CD4-positive, alpha-beta T cell treated with Interleukin-6 at 100 ng/mL for 8 hours (primary cell): ENCODE measurements at places on chromosomes 5 and 9.

DNA sequence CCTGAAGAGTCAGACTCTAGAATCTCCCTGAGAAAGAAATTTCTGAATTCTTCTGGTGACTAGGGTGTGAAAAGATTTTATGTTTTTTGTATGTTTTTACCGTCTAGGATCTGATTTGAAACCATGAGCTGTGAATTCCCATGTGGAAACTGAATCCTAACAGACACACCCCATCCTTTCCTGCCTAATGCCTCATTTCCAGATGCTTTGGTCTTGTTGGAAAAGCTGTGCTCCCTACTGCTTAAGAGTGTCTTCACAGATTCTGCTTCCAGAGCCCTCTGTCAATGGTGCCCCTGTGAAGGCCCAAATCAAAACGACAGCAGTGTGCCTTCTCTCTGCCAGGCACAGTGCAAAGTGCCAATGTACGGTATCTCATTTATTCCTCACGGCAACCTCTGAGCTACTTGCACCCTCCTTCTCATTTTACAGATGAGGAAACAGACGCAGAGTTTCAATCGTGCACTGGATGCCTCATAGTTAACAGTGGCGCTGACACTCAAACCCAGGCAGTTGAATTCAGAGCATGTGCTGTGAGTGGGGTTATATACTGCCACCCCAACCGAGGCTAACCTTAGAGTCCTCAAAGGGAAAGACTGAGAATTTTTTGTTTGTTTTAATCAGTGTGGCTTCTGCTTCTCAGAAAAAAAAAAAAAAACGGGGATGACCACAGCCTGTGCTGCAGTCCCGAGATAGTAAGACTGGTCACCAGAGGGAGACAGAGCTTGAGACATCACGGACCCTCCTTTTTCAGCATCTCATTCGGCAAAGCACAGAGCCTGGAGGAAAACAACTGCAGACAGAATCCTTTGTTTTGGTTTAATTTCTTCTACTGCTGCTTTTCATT is 188.4 kb downstream of the SNCAIP start:
- DNase-seq: no peak

- DNase-seq: no peak
Observed at GRCh38 chr9:3180696-3181048, 336.8 kb upstream of the PUM3 start.

GRCh38 chr9:76444322-76444929 is 14.6 kb upstream of the GCNT1 start:
- no peak for DNase-seq

DNA sequence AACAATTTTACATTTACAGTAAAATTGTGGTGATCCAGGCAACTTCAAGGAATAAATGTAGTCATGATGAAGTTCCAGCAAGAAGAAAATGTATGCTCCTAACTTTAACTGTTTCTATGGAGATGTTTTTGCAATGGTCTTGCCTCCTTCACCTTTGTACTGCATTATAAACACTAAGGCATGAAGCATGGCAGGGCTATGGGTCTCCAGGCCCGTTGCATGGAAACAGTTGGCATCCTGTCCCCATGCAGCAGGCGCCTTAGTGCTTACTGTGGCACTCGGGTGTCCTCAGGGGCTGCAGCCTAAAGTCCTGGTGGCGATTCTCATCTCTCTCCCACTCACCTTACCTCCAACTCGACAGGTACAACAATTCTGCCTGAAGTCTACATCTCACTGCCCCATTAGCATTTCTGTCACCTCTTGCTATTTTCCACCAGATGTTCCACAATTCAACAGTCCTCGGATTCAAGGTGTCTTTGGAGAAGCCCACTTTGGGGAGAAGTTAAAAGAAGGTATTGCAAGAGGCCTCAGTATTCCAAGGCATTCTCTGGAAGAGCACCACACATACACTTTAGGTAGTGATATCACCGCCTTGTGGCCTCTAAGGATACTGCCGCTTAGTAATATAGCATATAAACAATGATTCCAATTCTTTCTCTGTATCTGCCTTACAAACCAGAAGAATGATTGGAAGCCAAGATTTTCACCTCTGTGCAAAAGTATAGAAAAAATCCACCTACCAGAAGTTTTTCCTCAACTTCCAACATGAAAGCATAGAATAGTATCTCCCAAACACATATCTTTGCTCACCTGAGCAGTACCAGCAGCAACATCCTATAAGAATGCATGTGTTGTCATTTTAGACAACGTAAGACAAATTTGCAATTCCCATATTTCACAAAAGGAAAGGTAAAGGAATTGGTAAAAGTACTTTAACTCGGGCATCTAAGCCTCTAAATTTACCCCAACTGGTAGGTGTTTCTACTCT is 5.1 kb downstream of the LIFR start:
- DNase-seq: no peak

DNA sequence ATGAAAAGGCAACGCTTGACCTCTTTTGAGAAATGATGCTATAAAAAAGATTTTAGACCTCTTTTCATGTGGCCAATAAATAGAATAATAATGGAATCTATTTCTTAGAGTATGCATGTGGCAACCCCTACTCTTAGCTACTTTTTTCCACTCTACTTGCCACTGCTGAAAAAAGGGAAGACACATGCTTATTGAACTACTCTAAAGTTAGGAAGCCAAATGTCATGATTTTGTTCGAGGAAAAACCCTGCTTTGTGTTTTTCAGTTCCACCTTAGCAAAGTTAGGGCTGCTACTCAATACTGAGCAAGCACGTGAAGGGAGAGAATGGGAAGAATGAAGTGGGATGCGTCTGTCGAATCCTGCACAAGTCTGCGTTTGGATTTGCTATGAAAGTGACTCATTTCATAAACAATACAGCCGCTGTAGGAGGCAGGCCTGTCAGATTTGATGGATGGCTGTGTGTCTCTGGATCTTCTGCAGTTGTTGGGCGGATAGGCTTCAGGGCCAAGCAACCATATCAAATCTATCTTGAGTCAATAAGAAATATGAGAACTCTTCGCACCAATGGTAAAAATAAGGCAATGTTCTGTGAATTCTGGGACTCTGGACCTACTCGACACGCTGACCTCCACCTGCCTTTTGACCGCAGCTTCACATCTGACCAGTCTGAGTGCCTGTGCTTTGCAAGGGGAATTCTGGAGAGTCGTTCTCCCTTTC is 333.6 kb downstream of the PIK3R1 start:
- no peak for DNase-seq

DNA sequence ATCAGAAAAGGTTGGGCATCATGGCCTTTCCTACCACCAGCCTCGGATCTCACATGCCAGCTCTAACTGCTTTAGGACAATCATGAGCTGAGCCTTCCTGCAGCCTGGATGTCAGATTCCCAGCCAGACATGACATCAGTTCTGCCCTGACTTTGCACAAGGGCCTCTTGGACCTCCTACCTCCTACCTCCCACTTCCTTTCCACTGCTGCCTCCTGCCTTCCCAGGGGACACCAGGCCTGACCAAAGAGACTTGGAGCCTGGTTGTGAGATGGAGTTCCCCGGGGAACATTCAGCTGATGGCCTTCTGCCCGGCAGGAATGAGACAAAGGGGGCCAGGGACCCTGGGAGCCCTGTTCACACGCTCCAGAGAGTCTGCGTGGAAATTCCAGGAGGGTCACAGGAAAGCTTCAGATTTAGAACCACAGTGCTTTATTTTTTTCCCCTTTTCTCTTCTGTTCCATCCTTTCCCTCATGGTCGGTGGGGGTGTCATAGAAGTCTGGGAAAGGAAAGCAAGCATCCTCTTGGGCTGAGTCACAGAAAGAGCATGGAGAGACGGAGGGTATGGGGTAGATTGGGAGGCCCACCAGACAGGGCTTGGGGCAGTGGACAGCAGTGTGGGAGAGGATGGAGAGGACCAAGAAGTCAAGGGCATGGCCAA is 35.4 kb upstream of the IL17B start:
- DNase-seq: no peak

- no peak for DNase-seq
Observed at GRCh38 chr9:106669835-106670234, 193.1 kb upstream of the ZNF462 start.

GRCh38 chr9:91411096-91411771 is 12.4 kb downstream of the NFIL3 start:
- no peak for DNase-seq
